ENCODE measurements at places on chromosomes 3 and 15. TPM values are rescaled to one million over a fixed set of nuclear protein-coding genes. Genes with fewer than 3 reads are reported as not detected.

Gene FRMD4B
- 0.13 TPM for total RNA-seq

Gene MORC1
- total RNA-seq: not detected

Gene NANOGP8
- not detected for total RNA-seq

Gene TMEM207
- not detected for total RNA-seq

Gene SCAANT1
- not detected for total RNA-seq

Gene GOLGA6D
- total RNA-seq: not detected

Gene PRR23C
- not detected for total RNA-seq

Gene HTR3D
- total RNA-seq: not detected

Data from HFFc6 (cell line).